ENCODE measurements at places on chromosomes 16 and 17.

DNA sequence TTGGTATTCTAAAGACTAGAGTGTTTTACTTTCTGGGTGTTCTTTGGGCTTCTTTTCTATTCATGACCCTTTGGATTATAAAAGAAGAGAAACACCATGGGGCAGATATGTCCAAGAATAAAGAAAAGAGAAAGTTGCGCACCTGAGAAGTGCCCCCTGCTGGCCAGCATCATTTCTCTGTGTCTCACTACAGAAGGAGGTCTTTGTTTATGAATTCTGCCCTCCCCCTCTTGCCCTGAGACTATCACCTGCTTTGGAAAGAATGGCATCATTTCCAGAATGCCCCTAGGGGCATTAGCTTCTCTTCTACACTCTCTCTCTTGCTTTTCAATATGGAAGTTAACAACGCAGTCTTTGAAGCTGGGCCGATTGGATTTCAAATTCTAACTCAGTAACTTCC, 45.0 kb downstream of the CDH13 start:
- no peak for DNase-seq

- DNase-seq, result no peak
These were observed 68.7 kb downstream of the AATF start for GRCh38 chr17:37017404-37017803.

DNA sequence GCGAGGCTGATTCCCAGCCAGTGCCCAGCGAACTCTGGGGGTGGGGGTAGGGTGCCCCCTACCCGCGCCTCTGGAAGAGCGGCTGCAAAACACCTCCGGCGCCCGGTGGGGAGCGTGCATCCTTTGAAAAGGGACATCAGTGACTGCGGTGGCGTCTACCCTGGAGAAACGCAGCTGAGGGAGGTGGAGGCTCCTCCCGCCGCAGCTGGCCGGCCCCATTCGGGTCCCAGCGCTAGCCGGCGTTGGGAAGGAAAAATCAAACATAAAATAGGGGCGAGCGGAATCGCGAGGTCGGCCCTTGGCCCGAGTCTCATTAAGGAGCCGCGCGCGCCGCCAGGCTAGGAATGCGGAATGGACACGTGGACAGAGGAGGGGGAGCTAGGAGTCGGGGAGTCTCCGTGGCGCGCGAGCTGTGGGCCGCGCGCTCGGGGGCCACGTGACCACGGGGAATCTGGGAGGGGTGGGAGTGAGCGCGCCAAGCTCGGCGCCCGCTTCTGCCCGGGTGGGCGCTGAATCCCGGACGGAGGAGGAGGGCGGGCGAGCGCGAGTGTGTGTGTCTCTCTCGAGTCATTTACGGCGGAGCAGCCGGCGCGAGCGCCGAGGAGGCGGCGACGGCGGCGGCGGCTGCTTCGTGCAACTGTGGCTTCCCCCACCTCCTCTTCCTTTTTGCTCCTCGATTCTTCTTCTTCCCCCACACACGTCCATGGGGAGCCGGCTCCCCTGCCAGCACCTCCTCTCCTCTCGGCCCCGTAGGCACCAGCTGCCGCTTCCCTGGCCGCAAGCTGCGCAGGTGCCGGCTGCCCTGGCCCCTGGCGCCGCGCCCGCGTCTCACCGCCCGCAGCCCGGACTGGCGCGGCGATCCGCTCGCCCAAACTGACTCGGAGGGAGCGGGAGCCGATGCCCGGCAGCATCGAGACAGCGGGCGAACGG, at the start of gene TMEM132E:
TSS of gene TMEM132E (plus strand) at position 566 of the 930 bp plus-strand sequence. CDS start 1,495 bp downstream, outside the sequence.
- peak; percentile 12 for DNase-seq

DNA sequence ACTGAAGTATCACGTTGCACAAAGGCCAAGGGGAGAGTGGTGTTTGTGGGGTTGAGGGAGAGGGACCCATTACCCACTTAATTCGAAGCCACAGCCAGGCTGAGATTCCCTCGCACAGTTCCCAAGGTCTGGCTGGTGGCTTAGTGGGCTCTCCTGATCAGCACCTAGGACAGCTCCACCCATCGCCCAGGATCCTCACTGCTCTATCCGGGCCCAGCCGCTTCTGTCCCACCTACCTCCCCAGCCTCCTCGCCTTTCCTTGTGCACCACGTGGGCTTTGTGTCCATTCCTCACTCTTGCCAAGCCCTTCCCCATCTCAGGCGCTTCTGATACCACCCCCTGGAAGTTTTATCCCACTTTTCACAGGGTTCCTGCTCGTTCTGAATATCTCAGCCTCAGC, 163.5 kb downstream of the CCT6B start:
- peak; percentile 6 for DNase-seq

DNA sequence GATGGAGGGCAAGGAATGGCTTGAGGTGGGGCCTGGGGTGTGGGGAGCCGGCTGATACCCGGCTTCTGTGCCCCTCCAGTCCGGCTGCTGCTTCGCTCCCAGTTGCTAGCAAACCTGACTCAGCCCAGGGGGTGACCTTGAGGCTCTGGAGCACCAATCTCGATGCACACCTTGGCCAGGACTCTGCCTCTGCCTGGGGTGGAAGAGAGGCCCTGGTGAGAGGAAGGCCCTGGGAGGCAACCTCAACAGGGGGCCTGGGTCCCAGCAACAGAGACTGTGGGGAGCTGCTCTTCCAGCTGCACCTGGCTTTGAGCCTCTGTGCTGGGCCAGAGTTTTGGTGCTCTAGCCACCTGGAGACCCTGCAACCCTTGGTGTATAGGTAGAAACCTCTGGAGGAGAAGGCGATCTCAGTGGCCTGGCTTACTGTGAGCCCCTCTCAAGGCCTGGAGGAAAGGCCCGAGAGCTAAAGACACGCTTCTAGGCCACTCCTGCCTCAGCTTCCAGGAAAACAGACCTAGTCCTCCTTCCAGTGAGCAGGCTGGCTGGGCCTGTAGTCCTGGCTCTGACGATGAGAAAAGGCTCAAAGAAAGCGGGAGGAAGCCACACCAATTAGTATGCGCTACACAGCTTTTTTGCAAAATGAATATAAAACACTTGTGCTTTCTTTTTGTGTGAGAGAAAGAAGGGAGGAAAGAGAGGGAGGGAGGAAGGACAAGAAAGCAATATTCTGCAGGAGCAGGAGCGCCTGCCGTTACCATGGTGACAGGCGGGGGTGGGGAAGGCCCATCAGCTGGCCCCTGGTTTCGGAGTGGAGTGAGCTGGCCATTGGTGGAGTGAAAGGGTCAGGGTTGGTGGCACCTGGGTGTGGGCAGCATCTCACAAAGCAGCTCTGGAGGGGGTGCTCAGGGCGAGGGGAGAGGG, 51.0 kb downstream of the VAC14 start:
- DNase-seq, result no peak

- peak; percentile 29 for DNase-seq
These were observed 82.1 kb downstream of the METRNL start for GRCh38 chr17:83161298-83162034.

DNA sequence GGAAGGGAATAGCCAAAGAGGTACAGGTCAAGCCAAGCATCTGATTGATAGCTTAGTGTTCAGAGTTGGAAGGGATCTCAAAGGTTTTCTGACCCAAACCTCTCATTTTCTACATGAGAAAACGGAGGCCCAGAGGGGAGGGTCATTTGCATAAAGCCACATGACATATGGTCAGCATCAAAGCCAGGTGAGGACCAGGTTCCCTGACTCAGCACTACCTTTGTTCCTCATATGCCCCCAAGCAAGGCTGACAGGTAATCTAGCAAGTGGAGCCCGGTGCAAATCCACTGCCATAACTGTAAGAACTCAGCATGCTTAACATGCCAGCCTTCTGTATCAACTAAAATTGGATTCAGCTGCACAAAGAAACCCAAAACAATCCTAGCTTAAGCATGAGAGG, 28.2 kb upstream of the CCL1 start:
- no peak for DNase-seq

DNA sequence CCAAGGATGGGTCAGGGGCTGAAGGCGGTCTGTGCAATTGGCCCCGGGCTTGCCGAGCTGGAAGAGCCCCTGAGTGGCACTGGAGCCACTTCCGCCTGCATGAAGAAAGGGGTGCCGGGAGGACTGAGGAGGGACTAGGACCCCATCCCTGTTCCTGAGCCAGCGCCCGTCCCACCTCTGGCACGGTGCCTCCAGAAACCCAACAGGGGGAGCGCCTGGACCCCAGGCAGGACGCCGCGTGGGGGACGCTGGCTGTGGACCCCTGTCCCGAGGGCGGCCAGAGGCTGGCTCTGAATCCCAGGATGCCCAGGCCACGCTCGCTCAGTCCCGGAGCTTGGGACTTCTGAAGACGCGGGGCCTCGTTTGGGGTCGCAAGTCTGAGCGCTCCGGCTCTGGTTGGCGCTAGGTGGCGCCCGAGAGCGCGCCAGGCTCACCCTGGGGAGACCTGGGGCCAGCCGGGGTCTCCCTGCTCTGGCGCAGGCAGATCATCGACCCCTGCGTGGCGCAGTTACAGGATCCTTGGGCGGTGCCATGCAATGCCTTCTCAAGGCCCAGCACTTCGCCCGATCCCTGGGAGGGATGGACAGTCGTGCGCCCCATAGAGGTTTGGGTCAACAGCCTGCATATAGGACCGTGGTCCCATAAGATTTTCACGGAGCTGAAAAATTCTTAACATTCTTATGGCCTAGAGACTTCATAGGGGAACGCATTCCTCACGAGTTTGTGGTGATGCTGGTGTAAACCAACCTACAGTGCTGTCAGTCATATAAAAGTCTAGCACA, 58.5 kb upstream of the CREBBP start:
- DNase-seq, result peak; percentile 91

- DNase-seq, result no peak
These were observed 228.2 kb upstream of the GSE1 start for GRCh38 chr16:85384833-85385462.

- DNase-seq, result no peak
These were observed 120.4 kb downstream of the CHD9NB start for GRCh38 chr16:52932321-52932720.

- no peak for DNase-seq
These were observed 152.9 kb downstream of the RGS9 start for GRCh38 chr17:65290056-65290455.

DNA sequence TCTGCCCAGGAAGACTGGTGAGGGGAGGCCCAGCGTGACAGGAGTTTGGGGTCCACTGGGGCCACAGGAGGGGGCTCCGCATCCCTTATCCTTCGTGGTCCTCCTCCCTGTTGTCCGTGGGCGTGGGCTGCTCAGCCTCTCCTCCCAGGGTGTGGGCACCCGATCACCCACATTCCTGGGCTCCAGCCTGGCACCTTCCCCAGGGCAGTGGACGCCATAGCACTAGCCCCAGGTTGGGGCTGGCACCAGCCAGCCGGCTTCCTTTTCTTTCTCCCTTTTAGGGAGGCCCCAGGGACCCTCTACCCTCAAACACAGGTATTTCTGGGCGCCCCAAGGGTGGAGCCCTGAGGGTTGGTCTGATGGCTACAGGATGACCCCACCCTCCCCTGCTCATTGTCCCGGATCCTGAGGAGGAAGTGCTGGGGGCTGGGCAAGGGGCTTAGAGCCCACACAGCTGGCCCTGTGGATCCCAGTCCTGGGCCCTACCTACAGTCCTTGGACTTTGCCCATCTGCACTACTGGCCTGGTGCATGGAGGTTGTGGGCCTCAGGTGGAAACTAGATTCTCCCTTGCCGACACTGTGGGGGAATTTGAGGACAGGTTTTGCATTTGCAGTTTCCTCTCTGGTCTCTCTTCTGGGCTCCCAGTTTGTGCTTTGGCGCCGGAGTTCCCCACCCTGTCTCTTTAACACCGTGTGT, 1.1 kb downstream of the KIF1C start:
- no peak for DNase-seq

DNA sequence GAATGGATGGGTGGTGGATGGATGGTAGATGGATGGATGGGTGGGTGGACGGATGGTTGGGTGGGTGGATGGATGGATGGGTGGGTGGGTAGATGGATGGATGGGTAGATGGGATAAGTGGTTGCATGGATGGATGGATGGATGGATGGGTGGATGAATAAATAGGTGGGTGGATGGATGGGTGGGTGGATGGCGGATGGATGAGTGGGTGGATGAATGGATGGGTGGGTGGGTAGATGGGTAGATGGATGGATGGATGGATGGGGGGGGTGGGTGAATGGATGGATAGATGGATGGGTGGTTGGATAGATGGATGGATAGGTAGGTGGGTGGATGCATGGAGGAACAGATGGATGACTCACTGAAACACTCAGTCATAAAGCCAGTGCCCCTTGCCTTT, 51.0 kb upstream of the FASN start:
- DNase-seq, result no peak

- peak; percentile 42 for DNase-seq
These were observed 127.3 kb downstream of the KATNIP start for GRCh38 chr16:27677263-27677662.

DNA sequence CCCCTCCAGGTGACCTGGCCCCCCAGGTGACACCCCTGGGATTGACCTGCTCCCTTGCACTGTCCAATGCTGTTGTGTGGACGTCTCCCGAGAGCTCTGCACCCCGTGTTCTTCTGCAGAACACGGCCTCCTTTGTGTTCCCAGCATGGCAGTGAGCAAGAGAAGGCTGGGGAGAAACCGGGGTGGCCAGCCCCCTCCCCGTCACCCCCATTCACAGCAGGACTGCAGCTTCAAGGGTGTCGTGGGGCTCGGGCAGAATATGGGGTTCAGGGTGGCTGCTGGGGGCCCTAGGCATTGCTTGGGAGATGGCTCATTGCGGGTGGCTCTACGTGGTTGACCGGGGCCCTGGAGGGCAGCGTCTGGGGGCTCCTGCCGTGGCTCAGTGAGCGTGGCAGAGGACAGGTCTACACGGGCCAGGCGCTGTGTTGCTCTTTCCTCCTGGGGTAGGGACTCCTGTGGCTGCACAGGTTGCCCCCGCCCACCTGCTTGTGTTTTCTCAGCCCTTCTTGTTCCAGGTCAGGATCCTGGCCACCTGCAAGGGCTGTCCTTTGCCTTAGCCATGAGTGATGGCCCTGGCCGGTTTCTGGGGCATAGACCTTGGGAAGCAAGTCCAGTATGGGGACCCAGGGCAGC, 12.5 kb downstream of the GSE1 start:
- DNase-seq, result no peak

GRCh38 chr16:75105306-75106061, 11.1 kb downstream of the LDHD start:
- DNase-seq, result peak; percentile 36

DNA sequence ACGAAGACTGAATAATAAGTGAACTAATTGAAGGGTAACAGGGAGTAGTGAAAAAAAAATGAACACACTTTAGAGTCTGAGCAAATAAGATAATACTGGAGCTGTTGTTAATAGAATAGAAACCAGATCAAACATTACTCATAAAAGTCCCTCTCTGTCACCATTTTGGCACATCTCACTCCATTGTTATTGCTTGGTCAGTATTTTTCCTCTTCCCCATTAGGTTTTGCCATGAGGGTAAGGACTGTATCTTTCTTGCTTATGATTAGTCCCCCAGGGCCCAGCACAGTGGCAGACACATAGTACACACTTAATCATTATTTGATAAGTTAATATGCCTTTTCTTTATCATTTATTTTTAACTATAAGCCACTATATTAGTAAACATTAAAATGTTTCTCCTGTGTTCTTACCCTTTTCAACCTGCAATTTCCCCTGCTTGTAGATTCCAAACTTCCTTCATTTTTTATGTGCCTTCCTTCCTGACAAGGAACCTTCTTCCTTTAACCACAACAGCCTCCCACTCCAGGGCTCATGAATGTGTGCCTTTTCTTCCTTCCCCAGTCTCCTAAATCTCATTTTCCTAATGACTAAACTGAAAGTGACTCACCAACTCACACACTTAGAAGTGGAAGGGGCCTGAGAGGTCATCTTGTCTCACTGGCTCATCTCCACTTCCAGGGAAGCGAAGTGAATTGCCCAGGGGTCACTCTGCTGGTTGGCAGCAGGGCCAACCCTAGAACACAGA, 88.2 kb upstream of the HAS3 start:
- peak; percentile 75 for DNase-seq

Measured in iris pigment epithelial cell (primary cell).